ENCODE measurements at places on chromosomes 6 and 20.

DNA sequence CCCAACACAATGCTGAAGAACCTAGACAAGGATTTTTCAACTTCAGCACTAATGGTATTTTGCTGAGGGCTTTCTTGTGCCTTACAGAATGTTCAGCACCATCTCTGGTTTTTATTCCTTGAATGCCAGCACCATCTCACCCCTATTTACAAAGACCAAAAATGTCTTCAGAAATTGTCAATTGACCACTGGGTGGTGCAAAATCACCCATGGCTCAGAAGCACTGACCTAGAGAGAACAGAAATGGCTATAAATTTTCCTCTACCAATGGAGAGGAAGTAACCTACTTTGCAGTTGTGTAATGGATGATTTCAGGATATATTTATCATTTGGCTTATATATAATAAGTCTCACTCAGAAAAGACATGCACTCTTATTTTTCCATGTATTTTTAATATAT lies 431.0 kb upstream of the IRAK1BP1 start:
- peak; percentile 64 for DNase-seq

DNA sequence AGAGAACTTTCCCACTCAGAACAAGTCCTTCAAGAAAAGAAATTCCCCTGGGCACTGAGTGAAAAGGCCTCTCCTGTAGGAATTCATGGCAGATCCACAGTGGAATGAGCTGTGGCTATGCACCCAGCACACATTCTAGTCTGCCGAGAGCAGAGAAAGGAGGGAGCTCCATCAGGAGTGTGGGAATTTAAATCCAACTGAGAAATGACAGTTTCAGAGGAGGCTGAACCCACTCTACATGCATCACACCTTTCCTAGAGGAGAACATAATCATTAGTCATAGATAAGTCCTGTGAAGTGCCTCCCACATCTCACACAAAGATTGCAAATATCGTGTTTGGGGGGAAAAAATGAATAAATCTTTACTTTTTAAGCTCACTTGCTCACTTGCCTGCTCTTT lies 530.2 kb upstream of the HTR1E start:
- no peak for DNase-seq

DNA sequence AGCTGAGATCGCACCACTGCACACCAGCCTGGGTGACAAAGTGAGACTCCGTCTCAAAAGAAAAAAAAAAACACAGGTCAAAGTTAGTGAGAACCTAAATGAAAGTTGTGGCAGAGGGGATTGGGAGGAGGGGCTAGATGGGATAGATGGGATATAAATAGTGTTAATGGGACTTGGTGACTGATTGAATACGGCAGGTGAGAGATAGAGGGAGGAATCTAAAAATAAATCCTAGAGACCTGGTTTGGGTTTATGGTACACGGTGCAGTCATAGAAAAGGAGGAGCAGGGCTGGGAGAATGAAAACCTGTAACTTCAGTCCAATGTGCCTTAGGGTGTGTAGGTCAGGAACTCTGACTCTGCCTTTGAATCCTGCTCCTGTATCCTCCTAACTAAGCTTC lies 25.0 kb upstream of the DEK start:
- DNase-seq = no peak

DNA sequence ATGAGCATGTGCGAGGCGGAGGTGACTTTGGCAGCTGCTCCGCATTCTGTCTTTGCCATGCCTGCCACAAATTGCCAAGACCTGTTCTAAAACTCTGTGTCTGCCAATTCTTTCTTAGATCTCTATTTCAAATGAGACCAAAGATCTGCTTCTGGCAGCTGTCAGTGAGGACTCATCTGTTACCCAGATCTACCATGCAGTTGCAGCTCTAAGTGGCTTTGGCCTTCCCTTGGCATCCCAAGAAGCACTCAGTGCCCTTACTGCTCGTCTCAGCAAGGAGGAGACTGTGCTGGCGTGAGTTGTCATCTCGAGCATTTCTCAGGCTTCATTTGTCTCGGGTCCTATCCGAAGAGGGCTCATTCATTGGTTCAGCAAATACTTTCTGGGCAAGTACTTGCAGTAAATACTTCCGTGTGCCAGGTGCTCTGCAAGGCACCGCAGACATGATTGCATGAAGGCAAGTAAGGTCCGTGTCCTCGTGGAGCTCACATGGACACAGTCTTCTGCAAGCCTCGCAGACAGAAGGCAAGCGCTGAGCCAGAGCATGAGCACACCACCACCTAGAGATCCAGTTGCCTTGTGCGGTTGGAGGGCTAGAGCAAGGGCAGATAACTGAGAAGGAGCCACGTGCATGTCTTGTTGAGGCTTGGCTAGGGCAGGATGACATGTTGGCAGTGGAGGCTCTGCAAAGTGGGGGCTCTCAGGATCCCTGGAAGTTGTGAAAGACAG lies 19.7 kb upstream of the MROH8 start:
- no peak for DNase-seq

- no peak for DNase-seq
These were observed 34.7 kb downstream of the KAT14 start for GRCh38 chr20:18172379-18172778.

DNA sequence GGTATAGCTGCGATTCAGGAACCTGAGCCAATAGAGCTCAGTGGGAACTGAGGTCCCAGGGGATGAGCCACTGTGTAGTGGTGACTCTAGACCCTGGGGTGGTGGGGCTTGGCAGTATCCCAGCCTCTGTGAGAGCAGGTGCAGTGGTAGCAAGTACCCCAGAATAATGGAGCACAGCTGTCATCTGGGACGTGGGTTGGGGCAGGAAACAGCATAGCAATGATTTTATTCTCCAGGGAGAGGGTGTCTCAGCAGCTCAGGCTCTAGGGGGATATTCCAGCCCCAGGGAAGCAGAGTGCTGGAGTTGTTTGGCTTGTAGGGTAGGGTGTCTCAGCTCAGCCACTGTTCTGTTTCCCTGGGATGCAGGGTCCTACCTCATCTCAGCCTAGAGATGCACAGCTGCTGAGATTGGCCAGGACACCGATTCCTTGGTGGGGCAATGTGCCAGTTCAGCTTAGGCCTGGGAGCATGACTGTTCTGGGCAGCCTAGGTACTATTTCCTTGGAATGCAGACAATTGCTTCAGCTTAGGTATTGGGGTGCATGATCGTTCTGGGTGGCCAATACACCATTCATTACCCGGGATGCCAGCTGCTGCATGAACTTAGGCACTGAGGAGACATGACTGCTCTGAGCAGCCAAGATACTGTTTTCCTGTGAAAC lies 34.0 kb upstream of the NUP153 start:
- DNase-seq = no peak

GRCh38 chr6:51743999-51744398 lies 343.4 kb downstream of the PKHD1 start:
- DNase-seq = no peak

GRCh38 chr20:2467412-2467811 lies 3.2 kb downstream of the SNRPB start:
- no peak for DNase-seq

All from AML-193 (cell line).